ENCODE measurements at places on chromosomes 13 and 19. TPM values are rescaled to one million over a fixed set of nuclear protein-coding genes. Genes with fewer than 3 reads are reported as not detected.

- peaks cover 8% of the 10 kb centered on the region for H3K4me1 ChIP-seq
- no peak overlapping the region for H3K4me3 ChIP-seq
- no peak overlapping the region for H3K27ac ChIP-seq
- no peaks in the 10 kb centered on the region for H3K27me3 ChIP-seq
These were observed 63.4 kb downstream of the KCTD12 start for GRCh38 chr13:76822698-76823267.

- peak overlapping the region; percentile 89 for H3K4me3 ChIP-seq
- H3K27me3 ChIP-seq = no peaks in the 10 kb centered on the region
- DNase-seq = no peak
- no peaks in the 10 kb centered on the region for H3K36me3 ChIP-seq
These were observed 1.1 kb downstream of the FOXO1 start for GRCh38 chr13:40665126-40666044.

DNA sequence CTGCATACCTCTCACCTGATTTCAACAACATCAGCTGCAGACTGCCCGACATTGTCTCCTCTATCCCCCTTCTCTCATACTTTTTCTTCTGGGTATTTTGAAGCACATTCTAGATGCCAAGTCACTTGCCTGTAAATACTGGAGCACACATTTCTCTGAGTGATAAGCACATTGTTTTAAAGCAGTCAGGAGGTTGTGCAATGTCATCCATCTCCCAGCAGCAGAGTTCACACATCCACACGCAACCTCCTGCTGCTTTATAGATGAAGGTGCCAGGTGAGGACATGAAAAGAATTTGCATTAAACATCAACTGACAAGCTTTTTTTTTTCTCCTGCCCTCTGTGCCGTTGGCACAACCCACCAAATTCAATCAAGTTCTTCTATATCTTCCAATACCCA is 5.5 kb downstream of the UPK1A start:
- H3K4me1 ChIP-seq = no peaks in the 10 kb centered on the region
- no peak overlapping the region for H3K27ac ChIP-seq
- peak; percentile 86 for DNase-seq
- no peaks in the 10 kb centered on the region for H3K36me3 ChIP-seq
- no peak overlapping the region for H3K4me3 ChIP-seq

DNA sequence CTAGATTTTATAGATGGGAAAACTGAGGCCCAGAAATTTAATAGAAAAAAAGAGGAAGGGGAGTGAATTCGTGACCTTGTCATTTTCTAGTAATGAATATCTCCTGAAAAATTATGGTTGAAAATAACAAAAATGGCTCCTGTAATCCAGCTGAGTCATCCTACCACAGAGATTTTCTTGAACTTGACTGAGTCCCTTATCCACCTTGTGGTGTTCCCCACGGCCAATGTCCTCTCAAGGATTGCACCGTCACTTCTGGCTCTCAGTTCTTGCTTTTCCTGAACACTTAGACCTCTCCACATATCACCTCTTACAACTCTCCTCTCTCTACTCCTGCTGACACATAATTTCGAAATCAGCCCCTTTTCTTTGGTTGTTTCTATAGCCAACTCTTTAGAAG is 1.2 kb upstream of the KATNAL1 start:
- H3K27me3 ChIP-seq = no peaks in the 10 kb centered on the region
- H3K4me3 ChIP-seq = no peak overlapping the region
- peaks cover 20% of the 10 kb centered on the region for H3K4me1 ChIP-seq

CADM4 gene
- 1.2 TPM for total RNA-seq

OR7A17 gene
- total RNA-seq = not detected

Measured in osteoblast (primary cell).